Thymus (tissue), 14 donors: ENCODE measurements at places on chromosomes 1 and 21. TPM values are rescaled to one million over a fixed set of nuclear protein-coding genes. Genes with fewer than 3 reads are reported as not detected.

DNA sequence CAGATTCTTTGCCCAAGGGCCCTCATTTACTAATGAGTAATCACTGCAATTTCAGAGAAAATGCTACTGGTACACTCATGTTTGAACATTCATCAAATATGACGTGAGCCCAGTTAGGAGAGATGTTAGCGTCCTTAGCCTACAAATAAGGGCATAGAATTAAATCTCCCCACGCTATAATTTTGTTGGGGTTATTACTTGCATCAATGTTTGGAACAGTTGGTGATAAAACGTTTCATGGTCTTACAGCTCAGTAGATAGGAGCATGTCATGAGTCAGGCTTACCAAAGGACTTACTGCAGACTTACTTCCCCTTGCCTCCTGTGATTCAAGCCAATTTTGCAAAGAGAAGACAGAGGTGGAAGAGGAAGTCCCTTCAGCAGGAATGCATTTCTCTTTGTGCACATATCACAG lies 304.0 kb downstream of the KIF26B start:
- H3K4me3 ChIP-seq = no peak overlapping the region
- H3K27me3 ChIP-seq = no peaks in the 10 kb centered on the region
- DNase-seq = no peak
- H3K27ac ChIP-seq = no peak overlapping the region
- H3K4me1 ChIP-seq = no peaks in the 10 kb centered on the region

DNA sequence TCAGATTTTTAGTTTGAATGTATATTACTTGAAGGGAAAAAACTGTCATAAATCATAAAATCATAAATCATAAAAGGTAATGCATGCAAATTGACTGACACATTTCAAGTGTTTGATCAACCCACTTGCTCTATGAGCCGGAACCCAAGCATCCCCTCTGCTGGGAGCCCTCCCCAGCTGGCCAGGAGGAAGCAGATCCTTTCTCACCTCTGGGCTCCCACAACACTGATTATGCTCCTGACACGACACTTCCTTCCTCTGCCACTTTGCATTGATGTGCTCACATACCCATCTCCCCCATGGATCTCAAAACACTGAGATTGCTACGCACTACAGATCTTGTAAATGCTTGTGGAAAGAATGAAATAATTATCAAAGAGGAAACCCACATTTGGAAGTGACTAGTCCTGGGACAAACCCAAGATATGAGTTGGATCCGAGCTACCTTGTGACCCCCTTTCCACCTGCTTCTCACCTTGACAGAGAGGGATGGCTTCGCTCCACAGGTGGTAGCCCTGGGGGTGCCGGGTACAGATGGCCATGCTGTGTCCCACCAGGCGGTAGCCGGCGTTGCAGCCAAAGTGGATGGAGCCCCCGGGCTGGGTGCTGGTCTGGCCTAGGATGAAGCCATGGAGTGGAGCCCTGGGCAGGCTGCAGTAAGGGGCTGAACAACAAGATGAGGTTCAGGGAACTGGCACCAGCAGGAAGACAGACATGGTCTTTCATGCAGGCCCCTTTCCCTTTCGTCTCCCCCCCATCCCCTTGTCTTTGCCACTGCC lies 104.6 kb downstream of the ZSCAN20 start:
- H3K27me3 ChIP-seq = no peaks in the 10 kb centered on the region
- no peaks in the 10 kb centered on the region for H3K36me3 ChIP-seq
- no peak for DNase-seq
- peaks cover 2% of the 10 kb centered on the region for H3K4me1 ChIP-seq

DNA sequence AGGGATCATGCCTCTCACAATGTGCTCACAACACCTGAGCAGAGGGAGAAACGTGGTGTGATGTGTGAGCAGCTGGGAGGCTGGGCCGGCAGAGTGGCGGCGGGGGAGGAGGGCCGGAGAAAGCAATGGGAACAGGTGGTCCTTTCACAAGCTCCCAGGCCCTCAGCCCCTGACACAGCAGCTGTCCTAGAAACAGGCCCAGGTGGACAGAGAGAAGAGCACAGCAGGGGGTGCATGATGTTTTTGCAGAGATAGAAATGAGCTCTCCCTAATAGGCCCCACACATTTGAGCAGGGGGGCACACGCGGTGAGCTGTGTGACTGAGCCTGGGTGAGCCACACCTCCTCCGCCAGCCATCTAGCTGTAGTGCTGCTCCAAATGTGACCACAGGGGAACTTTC lies 7.6 kb upstream of the RGS16 start:
- H3K4me1 ChIP-seq = peaks cover 29% of the 10 kb centered on the region
- H3K4me3 ChIP-seq = no peak overlapping the region
- H3K36me3 ChIP-seq = no peaks in the 10 kb centered on the region
- no peak for DNase-seq
- H3K27ac ChIP-seq = no peak overlapping the region

The RYR2 gene
- 0.38 TPM for total RNA-seq

The LSS gene
- 15.4 TPM for total RNA-seq
